ENCODE measurements at places on chromosomes 2 and 18.

- DNase-seq: no peak
These were observed 1132.2 kb upstream of the FAM98A start for GRCh38 chr2:34731292-34731691.

- no peak for DNase-seq
These were observed 25.2 kb upstream of the TLK1 start for GRCh38 chr2:171185941-171186340.

- DNase-seq: no peak
These were observed 117.1 kb downstream of the ZNF521 start for GRCh38 chr18:25234740-25235345.

DNA sequence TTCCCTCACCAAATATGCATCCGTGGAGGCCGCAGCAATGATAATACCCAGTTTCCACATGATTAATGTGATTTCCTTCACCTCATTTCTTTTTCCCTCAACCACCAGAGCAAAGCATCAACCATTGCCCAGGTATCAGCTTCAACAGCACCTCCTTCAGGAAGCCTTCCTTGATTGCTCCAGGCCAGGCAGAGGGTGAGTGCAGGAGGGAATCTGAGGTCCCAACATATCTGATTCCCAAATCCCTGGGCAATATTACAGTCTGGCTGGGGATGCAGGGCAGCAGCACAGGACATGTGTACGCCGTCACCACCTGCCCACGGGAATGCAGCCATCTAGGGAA is 142.4 kb upstream of the MYCN start:
- DNase-seq: no peak

- DNase-seq: no peak
These were observed 780.7 kb upstream of the FANCL start for GRCh38 chr2:59021786-59022185.

DNA sequence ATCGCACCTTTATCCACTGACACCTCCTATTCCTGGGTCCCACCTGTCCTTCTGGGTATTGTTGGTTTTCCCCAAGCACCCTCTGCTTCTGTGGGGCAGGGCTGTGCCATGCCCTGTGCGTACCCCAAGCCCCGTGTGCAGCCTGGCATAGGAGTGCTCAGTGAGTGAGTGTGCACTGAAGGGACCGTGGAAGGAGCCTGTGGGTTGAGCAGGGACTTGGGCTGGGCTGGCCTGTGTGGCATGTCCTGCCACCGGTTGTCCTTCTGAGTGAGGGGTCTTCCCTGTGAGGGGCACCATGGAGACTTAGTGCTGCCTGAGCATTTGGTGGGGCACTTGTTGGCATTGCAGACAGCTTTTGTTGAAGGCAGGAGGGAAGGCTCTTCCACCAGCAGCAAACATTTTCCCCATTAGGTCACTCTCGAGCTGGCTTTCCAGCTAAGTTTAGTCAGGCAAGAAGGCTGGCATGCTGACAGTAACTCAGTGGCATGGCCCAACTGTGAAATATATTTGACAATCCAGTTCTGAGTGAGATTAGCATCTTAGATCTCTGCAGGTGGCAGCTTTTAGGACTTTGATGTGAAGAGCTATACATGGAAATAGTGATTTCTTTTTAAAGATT is 64.7 kb downstream of the LPIN1 start:
- DNase-seq: no peak

GRCh38 chr2:72031346-72032110 is 116.1 kb downstream of the CYP26B1 start:
- DNase-seq: no peak

DNA sequence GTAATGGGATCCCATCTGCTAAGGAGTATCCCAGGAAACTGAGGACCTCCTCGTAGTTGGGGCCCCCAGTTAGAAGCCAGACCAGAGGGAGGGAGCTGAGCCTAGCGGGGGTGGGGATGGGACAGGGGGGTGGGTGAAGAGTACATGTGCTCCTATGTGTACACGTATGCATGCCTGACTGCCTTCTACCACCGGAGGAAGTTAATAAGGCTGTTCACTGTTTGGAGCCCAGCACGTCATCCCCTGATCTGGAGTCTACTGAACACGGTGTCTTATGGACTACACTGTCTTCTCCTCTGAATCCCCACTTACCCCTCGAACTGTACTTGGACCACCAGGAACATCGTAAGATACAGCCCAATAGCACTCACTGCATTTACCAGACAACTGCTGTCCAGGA is 68.5 kb downstream of the SFXN5 start:
- DNase-seq: no peak

GRCh38 chr2:200735061-200735460 is 76.6 kb upstream of the BZW1 start:
- DNase-seq: no peak

DNA sequence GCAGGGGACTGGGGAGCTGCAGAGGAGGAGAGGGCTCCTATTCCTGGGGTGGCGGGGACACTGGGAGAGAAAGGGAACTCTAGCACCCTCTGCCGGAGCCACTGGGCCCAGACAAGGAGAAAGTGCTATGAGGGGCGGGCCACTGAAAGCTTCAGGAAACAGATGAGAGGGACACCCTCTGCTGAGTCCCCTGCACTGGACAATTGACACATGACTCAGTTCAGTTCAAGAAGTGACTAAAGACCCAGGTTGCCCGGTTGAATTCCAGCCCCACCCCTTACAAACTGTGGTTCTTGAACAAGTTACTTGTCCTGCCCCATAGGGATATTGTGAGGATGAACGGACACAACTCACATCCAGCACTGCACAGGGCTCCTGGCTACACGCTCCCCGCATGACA is 5.0 kb downstream of the RUFY4 start:
- DNase-seq: no peak

- no peak for DNase-seq
These were observed 5.2 kb upstream of the KLF11 start for GRCh38 chr2:10038123-10038522.

- peak; percentile 79 for DNase-seq
These were observed 55.7 kb downstream of the NPAS2 start for GRCh38 chr2:100875516-100876230.

DNA sequence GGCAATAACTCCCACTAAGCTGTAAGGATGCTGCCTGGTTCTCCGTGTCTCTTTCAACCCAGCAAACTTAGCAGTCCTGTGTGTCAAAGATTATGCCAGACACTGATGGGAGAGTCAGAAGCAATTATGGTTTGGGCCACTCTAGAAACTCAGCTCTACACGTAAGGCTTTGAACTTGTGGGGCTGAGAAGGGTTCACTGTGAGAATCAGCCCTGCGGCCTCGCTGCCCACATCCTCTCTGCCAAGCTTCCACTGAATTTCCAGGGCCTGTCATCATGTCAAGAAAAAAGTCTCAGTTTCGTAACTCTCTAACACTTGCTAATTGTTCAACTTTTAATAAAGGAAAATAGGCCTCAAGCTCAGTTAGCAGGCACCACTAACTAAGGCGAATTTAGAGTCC is 308.8 kb upstream of the LYPD1 start:
- DNase-seq: no peak

DNA sequence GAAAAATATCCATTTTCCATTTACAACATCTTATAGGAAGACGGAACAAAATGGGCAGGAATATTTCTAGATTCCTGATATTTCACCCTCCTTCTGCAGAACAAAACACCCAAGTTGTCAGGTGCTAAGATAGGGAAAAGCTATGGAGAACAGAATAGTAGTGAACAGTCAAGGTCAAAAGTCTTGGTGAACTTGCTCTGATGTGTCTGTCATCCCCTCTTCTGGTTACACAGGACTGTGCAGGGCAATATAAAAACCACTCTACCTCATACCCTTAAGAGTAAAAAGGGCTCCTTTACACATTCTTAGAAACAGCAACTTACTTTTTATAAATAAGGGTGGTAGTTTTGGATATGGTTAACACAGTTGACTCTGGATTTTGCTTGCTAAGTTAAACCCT is 4.4 kb downstream of the MYL1 start:
- no peak for DNase-seq

GRCh38 chr2:208565690-208566416 is 159.3 kb downstream of the PTH2R start:
- DNase-seq: no peak

GRCh38 chr2:237194081-237194480 is 108.4 kb downstream of the COPS8 start:
- DNase-seq: no peak

DNA sequence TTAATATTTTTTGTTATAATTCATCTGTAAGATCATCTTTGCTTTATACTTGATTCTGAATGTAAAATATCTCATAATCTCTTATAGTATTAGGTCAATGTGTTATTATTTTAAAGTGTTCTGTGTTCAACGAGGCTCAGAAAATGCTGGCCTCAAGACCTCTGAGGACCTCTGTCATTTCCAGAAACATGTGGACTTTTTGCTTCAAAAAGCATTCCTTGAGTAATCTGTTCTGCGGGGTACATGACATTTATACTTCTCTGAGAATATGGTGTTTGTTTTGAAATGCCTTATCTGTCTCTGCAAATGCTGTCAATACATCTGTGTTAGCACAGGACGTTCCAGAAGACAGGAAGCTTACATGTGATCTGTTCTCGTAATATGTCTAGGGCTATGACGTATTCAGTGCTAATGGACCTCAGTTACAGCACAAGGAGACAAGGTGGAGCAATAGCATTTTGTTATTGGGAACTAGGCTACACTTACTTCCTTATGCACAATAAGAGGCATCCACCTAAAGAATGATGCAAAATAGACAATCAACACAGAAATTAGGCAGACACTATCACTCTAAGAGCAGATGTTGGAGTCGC is 37.6 kb upstream of the IL1RL1 start:
- no peak for DNase-seq

DNA sequence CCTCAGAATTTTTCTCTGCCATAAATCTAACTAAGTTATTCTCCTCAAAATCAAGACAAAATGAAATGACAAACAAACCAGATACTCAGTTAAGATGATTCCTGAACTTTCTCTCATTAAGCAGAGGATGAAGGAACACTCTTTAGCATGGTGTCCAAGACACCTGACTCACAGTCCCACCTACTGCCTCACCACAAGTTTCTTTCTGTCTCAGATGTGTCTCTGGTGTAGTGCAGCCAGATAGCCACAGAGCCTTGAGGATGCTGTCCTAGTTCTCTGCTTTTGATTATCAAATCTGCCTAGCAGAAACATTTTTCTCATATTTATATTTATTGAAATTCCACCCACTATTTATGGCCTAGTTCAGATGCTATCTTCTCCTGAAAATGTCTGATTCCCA is 103.6 kb upstream of the TMEM200C start:
- DNase-seq: no peak

GRCh38 chr2:204265681-204266181 is 279.5 kb upstream of the PARD3B start:
- DNase-seq: no peak

- no peak for DNase-seq
These were observed 456.5 kb downstream of the STK39 start for GRCh38 chr2:167790781-167791450.

DNA sequence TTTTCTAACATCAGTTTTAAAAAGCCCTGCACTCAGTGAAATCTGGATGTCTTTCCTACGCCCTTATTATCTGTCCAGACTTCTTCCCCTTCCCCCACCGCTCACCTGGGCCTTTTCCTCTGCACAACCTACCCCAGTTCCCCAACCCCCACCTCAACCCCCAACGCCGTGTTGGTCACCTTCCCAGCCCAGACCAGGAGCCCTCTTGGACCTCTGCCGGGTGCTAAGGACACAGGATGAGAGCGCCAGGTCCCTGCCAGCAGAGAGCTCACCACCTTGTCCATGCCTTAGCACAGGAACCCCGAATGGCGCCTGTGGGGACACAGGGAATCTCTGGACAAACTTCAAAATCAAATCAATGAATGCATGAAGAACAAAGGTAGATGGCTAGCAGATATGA is 966 bp upstream of the RBM43 start:
- DNase-seq: no peak

DNA sequence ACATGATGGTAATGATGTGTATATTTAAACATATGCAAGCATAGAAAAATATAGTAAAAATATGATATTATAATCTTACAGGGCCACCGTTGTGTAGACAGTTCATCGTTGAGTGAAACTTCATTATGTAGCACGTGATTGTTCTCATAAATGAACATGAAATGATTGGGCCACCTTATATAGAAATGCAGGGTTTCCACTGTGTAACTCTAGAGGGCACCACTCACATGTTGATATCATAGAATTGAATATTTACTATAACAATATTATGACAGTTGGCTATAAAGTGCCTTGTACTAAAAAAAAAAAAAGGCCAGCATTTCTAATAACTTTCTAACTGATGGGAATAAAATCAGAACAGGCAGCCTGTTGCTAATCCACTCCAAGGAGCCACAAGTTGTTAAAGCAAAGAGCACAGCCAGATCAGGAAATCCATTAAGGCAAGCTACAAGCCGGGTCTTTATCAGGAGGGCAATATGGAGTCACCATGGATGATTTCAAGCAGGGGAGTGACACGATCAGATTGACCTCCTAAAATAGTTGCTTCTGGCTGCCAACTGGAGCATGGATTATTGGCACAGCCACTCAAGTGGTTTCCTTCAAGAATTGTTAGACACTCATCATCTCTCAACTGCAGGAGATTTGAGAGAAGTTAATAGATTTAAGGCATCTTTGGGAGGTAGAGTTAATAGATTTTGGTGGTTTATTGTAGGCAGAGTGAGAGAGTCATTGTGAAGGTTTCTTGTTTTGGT is 16.7 kb downstream of the IL1F10 start:
- DNase-seq: no peak

DNA sequence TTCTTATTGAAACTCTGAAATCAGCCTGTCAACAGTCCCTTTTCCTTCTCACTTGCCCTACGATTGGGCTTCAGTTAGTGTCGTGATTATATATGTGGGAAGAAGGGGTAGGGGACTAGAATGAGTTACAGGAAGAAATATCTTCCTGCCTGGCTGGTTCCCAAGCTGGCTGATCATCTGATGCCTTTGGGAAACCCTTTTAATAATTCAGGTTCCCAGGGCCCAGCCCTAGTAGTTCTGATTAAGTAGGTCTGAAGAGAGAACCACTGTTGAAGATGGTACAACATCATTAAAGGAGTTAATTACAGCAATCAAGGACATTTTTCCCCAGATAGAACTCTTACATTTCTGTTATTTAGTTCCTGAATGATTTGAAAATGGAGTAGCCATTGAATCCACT is 110.1 kb upstream of the EML6 start:
- no peak for DNase-seq

GRCh38 chr18:1527805-1528204 is 623.1 kb downstream of the ADCYAP1 start:
- DNase-seq: no peak

DNA sequence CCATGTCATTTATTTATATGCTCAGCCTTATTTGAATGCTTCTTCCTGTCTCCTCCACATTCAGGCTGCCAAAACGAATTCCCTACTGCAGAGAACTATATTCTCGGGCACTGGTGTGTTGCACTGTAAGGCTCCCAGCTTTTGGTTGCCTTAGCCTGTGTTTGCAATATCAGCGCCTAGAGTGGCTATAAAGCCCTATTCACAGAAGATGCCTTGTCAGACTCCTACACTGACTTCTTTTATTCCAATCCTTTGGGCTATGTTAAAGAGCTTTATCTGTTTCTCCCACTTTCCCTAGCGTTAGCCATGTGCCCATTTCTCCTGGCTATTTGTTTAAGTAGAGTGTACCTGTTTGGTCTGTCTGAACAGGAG is 62.4 kb upstream of the EHBP1 start:
- DNase-seq: no peak

Data from NCI-H2029 treated with DMSO at 0.1 percent for 48 hours (cell line).